ENCODE measurements at places on chromosomes 1 and 21.

- DNase-seq: no peak
Measured at GRCh38 chr1:71967670-71968069, 314.7 kb downstream of the NEGR1 start.

DNA sequence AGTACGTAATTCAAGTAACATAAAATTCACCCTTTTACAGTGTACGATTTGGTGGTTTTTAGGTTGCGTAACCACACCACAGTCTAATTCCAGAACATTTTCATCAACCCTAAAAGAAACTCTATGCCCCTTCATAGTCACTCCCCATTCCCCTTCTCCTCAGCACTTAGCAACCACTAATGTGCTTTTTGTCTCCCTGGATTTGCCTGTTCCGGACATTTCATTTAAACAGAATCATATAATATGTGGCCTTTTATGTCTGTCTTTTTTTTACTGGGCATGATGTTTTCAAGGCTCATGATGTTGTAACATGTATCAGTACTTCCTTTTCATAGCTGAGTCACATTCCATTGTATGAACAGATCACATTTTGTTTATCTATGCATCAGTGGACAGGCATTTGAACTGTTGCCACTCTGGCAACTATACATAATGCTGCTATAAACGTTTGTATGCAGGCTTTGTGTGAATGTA, 20.8 kb downstream of the OBSCN start:
- no peak for DNase-seq

DNA sequence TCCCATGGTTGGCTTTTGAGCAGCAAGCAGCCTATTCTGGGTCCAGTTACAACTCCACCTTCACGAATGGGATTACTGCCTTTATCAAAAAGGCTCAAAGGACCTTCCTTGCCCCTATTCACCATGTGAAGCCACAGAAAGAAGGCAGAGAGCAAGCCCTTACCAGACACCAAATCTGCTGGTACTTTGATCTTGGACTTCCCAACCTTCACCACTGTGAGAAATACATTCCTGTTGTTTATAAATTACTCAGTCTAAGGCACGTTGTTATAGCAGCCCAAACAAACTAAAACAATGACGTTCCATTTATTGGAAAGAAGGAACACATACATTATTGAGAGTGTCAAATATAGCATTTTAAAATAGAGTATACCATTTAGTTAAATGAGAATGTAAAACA, 1557.9 kb downstream of the PLA2G4A start:
- no peak for DNase-seq

- no peak for DNase-seq
Measured at GRCh38 chr21:42661688-42662429, 8.4 kb downstream of the PDE9A start.

DNA sequence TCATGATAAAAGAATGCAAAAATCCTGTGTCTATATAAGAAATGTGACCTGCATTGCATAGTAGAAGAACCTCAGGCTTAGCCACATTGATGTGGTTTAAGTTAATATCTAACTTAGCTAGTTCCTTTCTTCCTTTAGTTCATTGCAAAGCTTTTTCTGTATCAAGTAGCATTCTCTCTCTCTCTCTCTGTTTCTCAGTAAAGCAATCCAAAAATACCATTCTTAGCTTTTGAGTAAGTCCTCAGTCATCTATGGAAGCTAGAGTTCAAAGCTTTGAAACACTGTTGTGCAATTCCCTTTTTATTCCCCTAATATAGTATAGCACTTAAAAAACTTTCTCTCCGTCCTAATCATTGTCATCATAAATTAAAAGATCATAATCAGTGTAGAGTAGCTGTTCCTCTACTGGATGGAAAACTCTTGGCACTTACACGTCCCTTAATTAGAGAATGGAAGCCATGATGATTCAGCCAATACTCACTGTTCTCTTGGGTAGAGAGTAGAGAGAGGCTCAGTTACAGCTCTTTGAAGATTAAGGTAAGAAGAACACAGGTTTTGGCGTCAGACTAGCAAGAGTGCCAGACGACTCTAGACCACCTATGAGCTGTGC, 350.3 kb upstream of the LYPLAL1 start:
- no peak for DNase-seq

Data from HEK293T (cell line).